ENCODE measurements at places on chromosomes 5 and 9. TPM values are rescaled to one million over a fixed set of nuclear protein-coding genes. Genes with fewer than 3 reads are reported as not detected.

GRCh38 chr9:36671561-36671960, 98.9 kb downstream of the MELK start:
- peaks cover 7% of the 10 kb centered on the region for H3K4me1 ChIP-seq
- H3K36me3 ChIP-seq = peaks cover 13% of the 10 kb centered on the region
- H3K4me3 ChIP-seq = no peak overlapping the region
- no peak overlapping the region for H3K27ac ChIP-seq
- no peak for DNase-seq
- no peaks in the 10 kb centered on the region for H3K27me3 ChIP-seq

DNA sequence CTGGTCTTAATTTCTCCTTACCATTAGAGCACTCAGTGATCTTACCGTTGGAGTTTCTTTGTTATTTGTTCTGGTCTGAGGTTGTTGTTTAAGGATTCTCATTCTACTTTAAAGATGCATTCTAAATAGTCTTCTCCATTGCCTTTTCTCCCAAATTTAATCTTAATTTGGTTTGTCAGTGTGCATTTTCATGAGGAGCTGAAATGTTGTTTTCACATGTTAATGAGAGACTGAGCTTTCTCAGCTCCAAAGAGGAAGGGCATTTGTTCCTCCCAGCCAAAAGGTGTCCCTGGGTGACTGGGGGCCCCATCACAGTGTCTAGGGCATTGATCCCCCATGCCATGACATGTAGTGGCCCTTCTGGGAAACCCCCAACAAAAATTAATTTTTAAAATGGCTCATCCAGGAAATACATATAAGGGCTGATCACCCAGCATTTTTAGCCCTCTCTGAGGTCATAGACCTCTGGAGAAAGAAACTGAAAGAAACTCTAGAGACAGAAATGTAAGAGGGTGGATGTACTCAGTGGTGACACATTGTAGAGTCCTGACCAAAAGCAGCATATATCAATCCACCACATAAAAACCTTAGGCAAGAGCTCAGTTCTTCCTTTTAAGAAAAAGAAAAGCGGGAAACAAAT, 240.4 kb upstream of the RAI14 start:
- H3K4me1 ChIP-seq = peaks cover 20% of the 10 kb centered on the region
- H3K4me3 ChIP-seq = no peak overlapping the region
- H3K36me3 ChIP-seq = no peaks in the 10 kb centered on the region
- no peak overlapping the region for H3K27ac ChIP-seq
- no peaks in the 10 kb centered on the region for H3K27me3 ChIP-seq

DNA sequence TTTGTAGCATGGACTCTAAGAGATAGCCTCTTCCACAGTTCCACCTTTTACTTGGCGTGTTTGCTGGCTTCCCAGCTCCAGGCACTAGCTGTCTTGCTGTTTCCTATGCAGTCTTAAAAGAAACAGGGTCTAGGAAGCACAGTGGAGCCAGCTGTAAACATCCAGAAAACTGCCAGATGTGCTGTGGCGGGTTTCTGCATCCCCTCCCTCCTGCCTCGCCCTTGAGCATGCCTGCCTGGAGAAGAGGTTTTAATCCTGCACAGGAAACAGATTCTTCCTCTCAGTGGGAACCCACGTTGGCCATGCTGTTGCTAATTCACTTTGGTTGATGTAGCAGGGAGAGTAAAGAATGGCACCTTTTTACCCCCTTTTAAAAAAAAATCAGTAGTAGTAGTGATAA, 121.3 kb downstream of the RPS23 start:
- no peak overlapping the region for H3K4me3 ChIP-seq
- H3K4me1 ChIP-seq = no peaks in the 10 kb centered on the region
- H3K36me3 ChIP-seq = no peaks in the 10 kb centered on the region
- no peak for DNase-seq
- H3K27ac ChIP-seq = no peak overlapping the region
- no peaks in the 10 kb centered on the region for H3K27me3 ChIP-seq

DNA sequence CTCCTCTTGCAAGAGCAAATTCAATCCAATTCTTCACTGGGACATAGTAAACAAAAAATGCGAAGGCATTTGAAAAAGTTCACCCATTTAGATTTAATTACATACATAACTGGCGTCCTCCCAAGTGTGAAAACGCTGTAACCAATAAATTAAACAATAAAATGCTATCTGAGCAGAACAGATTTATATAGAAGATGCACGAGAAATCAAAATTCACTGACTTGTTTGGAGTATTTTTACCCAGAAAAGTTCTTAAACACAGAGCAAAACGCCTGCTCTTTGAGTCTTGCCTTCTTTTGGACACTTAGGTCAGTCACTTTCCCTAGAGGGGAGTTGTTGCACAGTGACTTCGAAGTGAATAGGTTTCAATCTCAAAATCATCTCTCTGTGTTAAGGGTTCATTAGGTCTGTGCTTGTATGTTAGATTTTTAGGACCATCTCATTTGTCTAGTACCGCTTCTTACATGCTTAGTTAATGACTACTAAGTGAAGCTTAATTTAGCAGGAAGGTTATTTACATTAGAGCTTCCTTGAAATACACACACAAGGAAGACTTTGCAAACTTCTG, 1.9 kb downstream of the ALDH1A1 start:
- H3K27ac ChIP-seq = no peak overlapping the region
- no peak for DNase-seq
- H3K4me3 ChIP-seq = no peak overlapping the region
- H3K27me3 ChIP-seq = peaks cover 2% of the 10 kb centered on the region
- H3K4me1 ChIP-seq = no peaks in the 10 kb centered on the region

DNA sequence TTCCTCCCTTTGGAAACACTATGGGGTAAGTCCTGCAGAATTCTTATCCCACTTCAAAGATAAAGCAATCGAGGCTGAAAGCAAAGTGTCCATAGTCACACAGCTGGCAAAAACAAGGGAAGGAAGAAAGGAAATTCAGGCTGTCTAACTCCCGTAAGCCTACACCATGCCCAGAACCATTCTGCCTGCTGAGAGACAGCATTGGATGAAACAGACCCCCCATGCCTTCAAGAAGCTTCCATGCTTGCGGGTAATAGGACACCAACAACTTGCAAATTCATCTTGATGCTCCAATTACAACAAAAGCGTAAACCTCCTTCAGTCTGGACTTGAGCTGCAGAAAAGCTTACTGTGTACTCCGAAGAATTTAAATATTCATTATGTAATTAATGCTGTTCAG, 181.1 kb upstream of the WWC1 start:
- no peak overlapping the region for H3K4me3 ChIP-seq
- no peaks in the 10 kb centered on the region for H3K36me3 ChIP-seq
- H3K27me3 ChIP-seq = no peaks in the 10 kb centered on the region

DNA sequence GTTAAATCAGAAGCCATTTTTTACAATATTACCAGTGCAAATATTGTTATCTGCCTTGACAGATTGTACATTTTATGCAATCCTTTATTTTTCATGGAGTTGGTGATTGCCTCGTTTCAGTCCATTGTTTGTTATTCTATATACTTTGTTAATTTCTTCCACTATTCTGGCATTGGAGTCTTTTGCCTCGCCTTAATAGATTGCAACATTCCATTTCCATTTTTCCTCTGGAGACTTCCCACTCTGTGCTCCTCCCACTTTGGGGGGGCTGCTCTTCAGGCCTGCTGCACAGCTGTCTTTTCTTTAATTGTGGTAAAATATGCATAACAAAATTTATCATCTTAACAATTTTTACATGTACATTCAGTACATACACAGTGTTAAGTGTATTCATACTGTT, 4.4 kb upstream of the DCAF10 start:
- no peaks in the 10 kb centered on the region for H3K36me3 ChIP-seq
- H3K27me3 ChIP-seq = no peaks in the 10 kb centered on the region
- no peak for DNase-seq
- peaks cover 2% of the 10 kb centered on the region for H3K4me1 ChIP-seq

- no peaks in the 10 kb centered on the region for H3K27me3 ChIP-seq
- H3K4me1 ChIP-seq = no peaks in the 10 kb centered on the region
- no peak overlapping the region for H3K27ac ChIP-seq
- H3K4me3 ChIP-seq = no peak overlapping the region
Observed at GRCh38 chr5:177507165-177507564, 2.5 kb downstream of the DOK3 start.

- H3K4me1 ChIP-seq = peaks cover 12% of the 10 kb centered on the region
- H3K4me3 ChIP-seq = no peak overlapping the region
- H3K27me3 ChIP-seq = no peaks in the 10 kb centered on the region
- no peak overlapping the region for H3K27ac ChIP-seq
- peak; percentile 62 for DNase-seq
- no peaks in the 10 kb centered on the region for H3K36me3 ChIP-seq
Observed at GRCh38 chr9:126953041-126953809, 38.6 kb downstream of the RALGPS1 start.

- H3K4me1 ChIP-seq = peaks cover 6% of the 10 kb centered on the region
- DNase-seq = peak; percentile 47
- no peaks in the 10 kb centered on the region for H3K36me3 ChIP-seq
- no peaks in the 10 kb centered on the region for H3K27me3 ChIP-seq
- no peak overlapping the region for H3K27ac ChIP-seq
- no peak overlapping the region for H3K4me3 ChIP-seq
Observed at GRCh38 chr5:149113669-149114068, 27.6 kb upstream of the ABLIM3 start.

GRCh38 chr9:131651160-131651559, 88.7 kb downstream of the RAPGEF1 start:
- H3K4me1 ChIP-seq = no peaks in the 10 kb centered on the region
- no peaks in the 10 kb centered on the region for H3K27me3 ChIP-seq
- no peak overlapping the region for H3K27ac ChIP-seq
- DNase-seq = no peak

- no peaks in the 10 kb centered on the region for H3K36me3 ChIP-seq
- no peaks in the 10 kb centered on the region for H3K4me1 ChIP-seq
- no peak overlapping the region for H3K27ac ChIP-seq
- H3K4me3 ChIP-seq = no peak overlapping the region
- no peaks in the 10 kb centered on the region for H3K27me3 ChIP-seq
Observed at GRCh38 chr9:135308821-135309762, 170.5 kb upstream of the PPP1R26 start.

- no peaks in the 10 kb centered on the region for H3K36me3 ChIP-seq
- H3K4me1 ChIP-seq = peaks cover 9% of the 10 kb centered on the region
- H3K4me3 ChIP-seq = no peak overlapping the region
Observed at GRCh38 chr9:112878752-112879151, 11.9 kb downstream of the SLC46A2 start.

- no peak for DNase-seq
- peaks cover 6% of the 10 kb centered on the region for H3K4me1 ChIP-seq
- H3K27me3 ChIP-seq = no peaks in the 10 kb centered on the region
- H3K36me3 ChIP-seq = no peaks in the 10 kb centered on the region
Observed at GRCh38 chr5:3609120-3609681, 13.6 kb downstream of the IRX1 start.

GRCh38 chr5:60829490-60830266, 14.4 kb downstream of the ELOVL7 start:
- no peaks in the 10 kb centered on the region for H3K27me3 ChIP-seq
- no peaks in the 10 kb centered on the region for H3K4me1 ChIP-seq

DNA sequence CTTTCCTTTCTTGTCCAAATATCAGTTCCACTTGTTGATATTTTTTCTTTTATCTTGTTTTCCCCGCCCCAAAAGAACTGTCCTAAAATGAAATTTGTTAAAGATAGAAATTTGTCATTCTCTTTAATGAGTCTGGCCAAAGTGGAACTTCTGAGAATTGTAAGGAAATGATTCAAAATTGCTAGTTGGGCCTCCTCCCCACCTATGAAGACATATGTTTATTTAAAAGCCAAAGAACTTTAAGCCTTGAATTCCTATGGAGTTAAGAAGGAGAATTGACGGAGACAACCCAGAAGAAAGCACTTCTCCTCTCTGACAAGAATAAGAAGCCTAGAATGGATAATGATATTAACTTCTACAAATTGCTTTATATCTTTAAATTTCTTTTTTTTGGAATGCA, 59.1 kb upstream of the ALDH1A1 start:
- H3K4me3 ChIP-seq = no peak overlapping the region
- H3K36me3 ChIP-seq = no peaks in the 10 kb centered on the region
- no peak overlapping the region for H3K27ac ChIP-seq
- DNase-seq = no peak

DNA sequence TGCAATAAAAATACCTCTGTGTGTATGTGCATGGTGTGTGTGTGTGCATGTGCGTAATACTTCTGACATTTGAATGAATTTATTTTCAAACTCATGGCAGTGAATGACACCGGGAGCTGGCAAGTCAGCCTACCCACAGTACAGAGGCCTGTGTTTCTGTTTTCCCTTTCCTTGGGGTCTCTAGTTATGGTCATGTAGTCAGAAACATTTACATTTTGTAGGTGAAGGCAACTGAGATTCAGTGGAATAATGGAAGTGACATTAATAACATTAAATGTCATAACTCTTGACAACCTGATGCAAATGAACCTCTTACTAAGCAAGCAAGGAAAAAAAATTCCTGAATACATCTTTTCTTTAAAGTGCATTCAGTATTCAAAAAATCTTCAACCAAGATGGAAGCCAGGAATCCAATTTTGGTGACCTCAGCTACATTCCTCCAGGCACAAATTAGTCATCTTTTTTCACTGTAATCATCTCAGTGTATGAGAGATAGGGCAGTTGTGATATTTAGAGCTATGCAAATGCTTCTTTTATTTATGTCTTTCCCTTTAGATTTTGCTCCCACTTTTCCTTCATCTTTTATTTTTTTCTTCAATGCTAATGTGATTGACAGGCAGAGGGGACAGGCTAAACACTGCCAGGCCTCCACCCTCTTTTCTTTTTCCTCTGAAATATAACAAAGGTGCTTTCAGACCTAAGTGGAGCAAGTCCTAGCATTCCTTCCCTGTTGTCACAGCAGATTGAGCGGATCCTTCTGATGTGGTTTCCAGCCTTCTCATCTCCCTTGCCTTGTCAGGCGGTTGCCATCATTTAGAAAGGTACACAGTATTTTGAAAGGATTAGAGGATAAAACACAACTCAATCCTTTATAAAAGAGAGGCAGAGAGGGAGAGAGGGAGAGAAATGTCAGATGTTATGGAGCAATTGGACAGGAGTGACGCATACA, 569.8 kb upstream of the ADAMTS16 start:
- no peak overlapping the region for H3K4me3 ChIP-seq
- H3K36me3 ChIP-seq = no peaks in the 10 kb centered on the region
- H3K4me1 ChIP-seq = peaks cover 7% of the 10 kb centered on the region
- H3K27ac ChIP-seq = no peak overlapping the region
- H3K27me3 ChIP-seq = no peaks in the 10 kb centered on the region

GRCh38 chr9:88905506-88905905, 85.8 kb upstream of the S1PR3 start:
- H3K4me3 ChIP-seq = no peak overlapping the region
- no peaks in the 10 kb centered on the region for H3K36me3 ChIP-seq
- H3K4me1 ChIP-seq = no peaks in the 10 kb centered on the region
- H3K27me3 ChIP-seq = no peaks in the 10 kb centered on the region

DNA sequence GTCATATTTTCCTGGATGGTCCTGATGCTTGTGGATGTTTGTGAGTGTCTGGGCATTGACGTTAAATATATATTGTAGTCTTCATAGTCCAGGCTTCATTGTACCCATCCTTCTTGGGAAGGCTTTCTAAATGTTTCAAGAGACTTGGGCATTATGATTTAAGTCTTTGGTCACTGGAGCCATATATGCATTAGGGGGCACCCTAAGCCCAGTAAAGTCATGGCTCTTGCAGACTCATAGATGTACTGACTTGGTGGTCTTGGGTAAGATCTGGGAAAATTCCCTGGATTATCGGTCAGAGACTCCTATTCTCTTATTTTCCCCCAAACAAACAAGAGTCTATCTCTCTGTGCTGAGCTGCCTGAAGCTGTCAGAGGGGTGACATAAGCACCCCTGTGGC, 271.1 kb downstream of the TRIM36 start:
- H3K4me3 ChIP-seq = no peak overlapping the region
- H3K4me1 ChIP-seq = no peaks in the 10 kb centered on the region
- H3K27me3 ChIP-seq = no peaks in the 10 kb centered on the region
- H3K27ac ChIP-seq = no peak overlapping the region

The TLR4 gene
- total RNA-seq = 9.1 TPM

The PCDHA11 gene
- 5.8 TPM for total RNA-seq

The PLK2 gene
- 260 TPM for total RNA-seq

The LHX2 gene
- not detected for total RNA-seq

The CAMK2A gene
- 1.6 TPM for total RNA-seq

All from astrocyte (in vitro differentiated cells and primary cell).